ENCODE measurements at places on chromosomes 4 and X. TPM values are rescaled to one million over a fixed set of nuclear protein-coding genes. Genes with fewer than 3 reads are reported as not detected.

Gene SULT1B1
- polyA plus RNA-seq = 1.8 TPM

Gene SPIN2B
- polyA plus RNA-seq = 6.9 TPM

Gene ENAM
- 0.44 TPM for polyA plus RNA-seq

Gene UBA1
- 63.4 TPM for polyA plus RNA-seq

Gene EXOC1L
- not detected for polyA plus RNA-seq

Gene OCIAD1
- 98.3 TPM for polyA plus RNA-seq

Gene PGAM4
- not detected for polyA plus RNA-seq

Gene GEMIN8
- polyA plus RNA-seq = 18.8 TPM
